Ascending aorta (tissue), 2 donors: ENCODE measurements at places on chromosomes 12 and 14.

GRCh38 chr14:103206836-103207387, 83.7 kb downstream of the TNFAIP2 start:
- peak; percentile 9 for DNase-seq

DNA sequence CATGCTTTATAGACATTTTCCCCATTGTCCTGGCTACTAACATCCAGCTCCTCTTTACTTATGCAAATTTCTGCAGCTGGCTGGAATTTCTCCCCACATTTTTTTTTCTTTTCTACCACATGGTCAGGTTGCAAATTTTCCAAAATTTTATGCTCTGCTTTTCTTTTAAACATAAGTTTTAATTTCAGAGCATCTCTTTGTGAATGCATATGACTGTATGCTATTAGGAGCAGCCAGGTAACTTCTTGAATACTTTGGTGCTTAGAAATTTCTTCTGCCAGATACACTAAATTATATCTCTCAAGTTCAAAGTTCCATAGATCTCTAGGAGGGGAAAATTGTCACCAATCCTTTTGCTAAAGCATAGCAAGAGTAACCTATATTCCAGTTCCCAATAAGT, 365.9 kb downstream of the LRFN5 start:
- DNase-seq, result no peak

DNA sequence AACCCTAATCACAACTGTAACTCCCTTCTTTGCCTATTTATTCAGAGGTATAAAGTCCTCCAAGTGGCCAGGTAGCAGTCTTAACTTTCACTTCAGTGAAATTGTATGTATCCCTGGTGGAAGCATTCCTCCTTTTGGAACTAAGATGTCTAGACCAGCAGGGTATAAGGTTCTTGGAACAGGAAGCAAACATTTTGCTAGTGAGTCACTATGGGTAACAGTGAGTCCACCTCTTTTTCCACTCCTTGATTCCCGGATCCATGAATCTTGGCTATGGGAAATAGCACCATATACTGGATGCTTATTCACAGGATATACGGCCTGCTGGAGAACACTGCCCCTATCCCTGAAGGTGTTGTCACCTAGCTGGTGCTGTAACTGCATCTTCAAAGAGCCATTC, 80.2 kb downstream of the KCNA5 start:
- DNase-seq, result no peak

- no peak for DNase-seq
Observed at GRCh38 chr12:113061061-113061694, 4.6 kb downstream of the DTX1 start.
